ENCODE measurements at places on chromosomes 4 and X. TPM values are rescaled to one million over a fixed set of nuclear protein-coding genes. Genes with fewer than 3 reads are reported as not detected.

The REPS2 gene
- total RNA-seq = 6.5 TPM

The HTRA3 gene
- total RNA-seq = 3.6 TPM

- no peak for DNase-seq
These were observed 8.9 kb downstream of the MTHFD2L start for GRCh38 chr4:74166818-74167217.

The ATP2B3 gene
- under 0.01 TPM for total RNA-seq

- peak; percentile 84 for DNase-seq
These were observed 57.4 kb downstream of the TSC22D3 start for GRCh38 chrX:107718156-107718621.

DNA sequence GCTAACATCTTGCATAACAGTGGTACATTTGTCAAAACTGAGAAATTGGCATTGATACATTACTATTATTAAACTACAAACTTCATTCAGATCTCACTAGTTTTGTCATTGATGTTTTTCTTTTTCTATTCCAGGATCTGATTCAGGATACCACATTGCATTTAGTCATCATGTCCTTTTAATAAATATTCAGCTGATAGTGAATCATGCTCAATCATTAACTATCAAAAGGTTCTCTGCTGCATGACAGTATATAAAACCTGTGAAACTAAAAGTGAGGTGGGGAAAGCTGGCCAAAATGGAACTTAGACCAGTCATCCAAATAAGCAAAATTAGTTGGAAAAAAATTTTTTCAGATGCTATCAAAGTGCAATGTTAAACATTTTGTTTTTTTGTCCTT, 28.1 kb upstream of the HS6ST2 start:
- DNase-seq = no peak
